Lower lobe of right lung (tissue), 2 donors: ENCODE measurements at places on chromosomes 3 and 15. TPM values are rescaled to one million over a fixed set of nuclear protein-coding genes. Genes with fewer than 3 reads are reported as not detected.

CASR gene
- total RNA-seq = not detected

TRIM71 gene
- 2.5 TPM for total RNA-seq

DNA sequence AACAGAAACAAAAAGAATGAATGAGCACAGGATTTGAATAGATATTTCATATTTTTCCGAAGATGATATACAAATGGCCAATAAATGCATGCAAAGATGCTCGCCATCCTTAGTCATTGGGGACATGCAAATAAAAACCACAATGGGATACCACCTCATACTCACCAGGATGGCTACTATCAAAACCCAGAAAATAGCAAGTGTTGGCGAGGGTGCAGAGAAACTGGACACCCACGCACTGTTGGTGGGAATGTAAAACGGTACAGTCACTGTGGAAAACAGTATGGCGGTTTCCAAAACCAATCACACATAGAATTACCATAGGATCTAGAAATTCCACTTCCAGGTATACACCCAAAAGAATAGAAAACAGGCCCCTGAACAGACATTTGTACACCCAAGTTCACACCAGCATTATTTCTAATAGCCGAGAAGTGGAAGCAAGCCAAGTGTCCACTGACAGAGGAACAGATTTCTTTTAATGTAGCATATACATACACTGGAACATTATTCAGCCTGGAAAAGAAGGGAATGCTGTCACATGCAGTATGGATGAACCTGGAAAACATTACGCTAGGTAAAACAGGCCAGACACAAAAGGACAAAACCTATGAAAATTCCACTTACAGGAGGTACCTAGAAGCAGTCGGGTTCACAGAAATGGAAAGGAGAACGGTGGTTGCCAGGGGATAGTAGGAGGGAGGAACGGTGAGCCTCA lies 3.6 kb downstream of the RNF168 start:
- H3K4me3 ChIP-seq = peak overlapping the region; percentile 74
- DNase-seq = no peak
- no peak overlapping the region for H3K27ac ChIP-seq
- H3K4me1 ChIP-seq = peaks cover 34% of the 10 kb centered on the region
- no peaks in the 10 kb centered on the region for H3K27me3 ChIP-seq
- peaks cover 13% of the 10 kb centered on the region for H3K36me3 ChIP-seq

DNA sequence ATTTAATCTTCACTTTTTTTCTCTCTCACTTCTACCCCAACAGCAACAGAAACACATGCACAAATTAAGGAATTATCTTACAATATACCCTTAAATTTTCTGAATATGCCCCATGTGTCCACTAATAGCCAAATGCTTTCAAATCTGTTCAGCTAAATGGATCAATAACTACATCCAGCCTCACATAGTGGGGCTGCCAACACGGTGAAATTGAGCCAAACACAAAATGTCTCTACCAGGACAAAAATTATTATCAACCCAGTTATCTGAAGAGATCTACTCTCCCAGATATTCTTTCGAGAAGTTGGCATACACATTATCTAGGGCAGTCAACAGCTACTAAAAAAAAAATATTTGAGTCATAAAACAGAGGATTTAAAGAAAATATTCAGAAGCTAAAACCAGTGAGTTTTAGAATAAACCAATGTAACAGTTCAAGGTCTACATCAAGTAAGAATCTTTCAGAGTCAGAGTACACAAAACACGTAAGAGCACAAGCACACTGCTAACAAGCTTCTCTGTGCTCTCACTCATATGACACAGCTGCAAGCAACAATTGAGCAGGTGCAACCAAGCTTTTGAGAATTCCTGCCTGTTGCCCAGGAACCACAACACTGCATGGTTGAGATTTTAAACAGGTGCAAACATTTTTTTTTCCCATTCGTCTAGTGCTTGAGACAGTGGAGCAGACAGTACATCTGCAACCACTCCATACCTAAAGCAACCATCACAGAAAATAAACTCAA lies 247.7 kb downstream of the ZBTB20 start:
- peaks cover 12% of the 10 kb centered on the region for H3K4me1 ChIP-seq
- H3K27ac ChIP-seq = peak overlapping the region; percentile 54
- H3K27me3 ChIP-seq = no peaks in the 10 kb centered on the region
- no peak for DNase-seq
- no peak overlapping the region for H3K4me3 ChIP-seq

DNA sequence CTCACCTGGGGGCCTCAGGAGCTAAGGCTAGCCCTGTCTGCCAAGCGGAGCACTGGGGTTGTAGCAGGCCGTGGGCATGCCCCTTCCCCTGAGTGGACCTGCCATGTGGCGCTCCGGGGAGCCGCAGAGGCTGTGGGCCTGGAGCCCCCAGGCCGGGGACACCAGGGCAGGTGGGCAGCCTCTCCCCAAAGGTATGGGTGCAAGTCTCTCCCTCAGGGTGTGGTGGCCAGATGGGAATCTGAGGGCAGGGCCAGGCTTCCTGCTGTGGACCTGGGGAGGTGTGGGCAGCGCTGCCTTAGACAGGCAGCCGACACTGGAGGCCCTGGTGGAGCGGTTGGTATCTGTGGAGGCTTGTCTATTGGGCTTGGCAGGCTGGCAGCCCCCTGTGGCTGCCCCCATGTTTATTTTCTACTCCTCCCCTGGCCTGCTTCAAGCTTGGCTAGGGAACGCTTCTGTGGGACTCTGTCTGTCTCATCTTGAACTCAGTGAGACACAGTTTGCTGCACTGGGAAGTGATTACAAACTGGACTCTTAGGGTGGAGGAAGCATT lies 5.9 kb downstream of the ACVR2B start:
- no peaks in the 10 kb centered on the region for H3K27me3 ChIP-seq
- DNase-seq = no peak
- peak overlapping the region; percentile 71 for H3K27ac ChIP-seq
- peak overlapping the region; percentile 29 for H3K4me3 ChIP-seq
- peaks cover 50% of the 10 kb centered on the region for H3K4me1 ChIP-seq

DNA sequence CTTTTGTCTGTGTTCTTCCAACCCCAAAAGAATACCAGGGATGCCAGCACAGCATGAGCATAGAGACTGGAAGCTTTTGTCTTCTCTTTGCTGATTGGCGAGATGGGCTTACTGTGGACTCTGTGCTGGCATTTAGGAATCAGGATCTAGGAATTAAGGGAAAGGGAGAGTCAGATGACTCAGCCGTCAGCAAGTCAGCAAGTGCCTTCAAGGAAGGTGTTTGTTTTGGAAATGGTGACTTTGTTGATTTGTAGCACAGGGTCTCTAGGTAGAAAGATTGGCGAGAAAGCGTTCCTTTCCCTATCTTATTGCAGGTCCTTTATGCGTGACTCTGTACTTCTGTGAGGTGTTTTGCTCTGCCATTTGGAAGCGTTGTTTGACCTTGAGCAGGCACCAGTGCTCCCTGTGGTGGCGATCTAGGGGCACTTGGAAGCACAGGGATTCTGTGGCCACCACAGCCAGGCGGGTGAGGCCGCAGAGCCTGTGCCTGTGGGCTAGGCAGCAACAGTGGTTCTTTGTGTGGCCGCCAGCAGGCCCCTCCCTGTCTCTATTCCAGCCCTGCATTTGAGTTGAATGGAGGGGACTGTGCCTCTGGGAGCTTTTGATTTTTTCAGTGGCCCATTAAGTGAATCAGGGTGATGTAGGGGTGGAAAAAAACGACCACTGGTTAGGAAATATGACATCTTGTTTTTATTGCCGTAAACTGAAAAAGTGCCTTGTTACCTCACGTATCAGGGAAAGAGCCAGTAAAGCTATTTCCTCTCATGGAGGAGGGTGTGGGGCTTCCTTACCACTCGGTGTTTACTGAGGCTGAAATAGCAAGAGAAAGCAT lies 19.0 kb downstream of the FAN1 start:
- H3K36me3 ChIP-seq = peaks cover 100% of the 10 kb centered on the region
- no peak for DNase-seq
- H3K4me1 ChIP-seq = no peaks in the 10 kb centered on the region
- no peak overlapping the region for H3K4me3 ChIP-seq
- no peaks in the 10 kb centered on the region for H3K27me3 ChIP-seq
- no peak overlapping the region for H3K27ac ChIP-seq
